ENCODE measurements at places on chromosomes 3 and 15.

DNA sequence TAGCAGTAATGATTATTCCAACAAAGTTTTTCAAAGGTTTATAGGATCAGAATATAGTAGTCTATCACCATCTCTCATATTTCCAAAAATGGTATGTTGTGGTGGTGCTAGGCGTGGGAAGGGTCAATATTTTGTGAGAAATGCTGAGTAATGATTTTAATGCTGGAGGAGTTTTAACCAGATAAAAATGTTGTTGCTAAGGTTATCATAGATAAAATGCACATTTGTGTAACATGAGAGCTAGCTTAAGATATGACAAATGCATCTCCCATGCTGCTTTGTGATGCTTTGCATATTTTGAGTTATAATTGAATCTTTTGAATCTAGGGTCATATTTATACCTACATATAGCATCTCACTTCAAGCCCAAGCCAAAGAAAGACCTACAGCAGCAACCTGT is 103.9 kb upstream of the ROBO1 start:
- no peak for DNase-seq

DNA sequence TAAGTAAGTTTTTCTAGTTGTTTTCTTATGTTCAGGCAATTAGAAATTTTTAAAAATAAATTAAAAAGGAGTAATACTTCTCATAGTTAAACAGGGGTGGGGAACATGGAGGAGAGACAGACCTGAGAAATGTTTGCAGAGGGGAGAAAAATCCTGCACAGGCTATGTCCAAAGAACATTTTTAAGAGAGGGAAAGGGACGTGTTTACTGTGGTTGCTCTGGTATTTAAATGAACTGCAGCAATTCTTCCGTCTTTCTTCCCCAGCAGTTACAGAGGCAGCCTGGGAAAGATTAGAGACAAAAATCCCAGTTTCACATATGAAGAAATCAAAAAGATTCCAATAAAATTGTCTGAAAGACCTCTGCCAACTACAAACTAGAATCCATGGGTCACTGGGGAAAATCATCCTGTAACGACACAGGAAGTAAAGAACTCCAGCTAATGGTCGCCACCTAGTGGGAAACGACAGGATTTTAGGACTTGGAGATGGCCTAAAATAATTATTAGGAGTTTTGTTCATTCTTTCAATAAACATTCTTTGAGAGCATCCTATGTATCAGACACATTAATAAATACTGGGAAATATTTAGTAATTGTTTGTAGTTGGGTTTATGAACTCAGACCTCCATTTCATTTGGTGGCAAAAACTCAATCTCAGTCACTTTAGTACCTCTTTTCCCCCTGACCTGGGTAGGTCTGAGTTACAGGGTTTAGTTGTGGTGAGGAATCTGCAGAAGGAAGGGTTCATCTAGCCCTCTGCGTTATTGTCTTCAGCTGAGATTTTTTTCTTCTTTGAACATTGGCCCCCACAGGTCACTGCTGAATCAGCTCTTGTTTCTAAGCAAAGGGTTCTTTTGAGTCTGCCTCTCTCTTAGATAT is 69.9 kb upstream of the GOLIM4 start:
- peak; percentile 16 for DNase-seq

- DNase-seq, result no peak
These were observed 44.4 kb downstream of the ITGA11 start for GRCh38 chr15:68387381-68388143.

GRCh38 chr3:55486857-55487380 is at the start of gene WNT5A:
Gene WNT5A, minus strand, starts transcription at chr3:55487306. Its CDS starts 321 bp downstream, at chr3:55486985.
- DNase-seq, result no peak

GRCh38 chr3:114320246-114320645 is 26.4 kb downstream of the TIGIT start:
- DNase-seq, result no peak

- DNase-seq, result no peak
These were observed 7.2 kb downstream of the EOMES start for GRCh38 chr3:27714692-27715453.

- peak; percentile 27 for DNase-seq
These were observed 472 bp downstream of the BSN start for GRCh38 chr3:49554633-49555265.

DNA sequence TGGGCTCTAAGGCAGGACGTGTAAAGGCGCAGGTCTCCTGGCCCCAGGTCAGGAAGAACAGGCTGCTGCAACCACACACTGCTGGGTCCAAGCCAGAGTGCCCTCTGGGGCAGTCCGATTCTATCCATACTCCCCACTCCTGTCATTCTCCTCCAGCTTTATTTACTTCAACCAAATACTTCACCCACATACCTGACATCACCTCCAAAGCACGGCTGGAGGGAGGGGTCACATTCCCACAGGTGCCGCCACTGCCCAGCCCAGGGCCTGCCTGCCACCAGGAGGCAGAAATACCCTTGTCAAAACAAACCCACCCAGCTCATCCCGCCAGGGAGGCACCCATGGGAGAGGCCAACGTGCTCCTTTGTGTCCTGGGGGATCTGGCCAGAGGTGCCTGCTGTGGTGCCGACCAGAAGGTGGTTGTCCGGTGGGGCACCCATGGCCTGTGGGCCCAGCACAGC is 100.4 kb downstream of the DAPK2 start:
- DNase-seq, result no peak

DNA sequence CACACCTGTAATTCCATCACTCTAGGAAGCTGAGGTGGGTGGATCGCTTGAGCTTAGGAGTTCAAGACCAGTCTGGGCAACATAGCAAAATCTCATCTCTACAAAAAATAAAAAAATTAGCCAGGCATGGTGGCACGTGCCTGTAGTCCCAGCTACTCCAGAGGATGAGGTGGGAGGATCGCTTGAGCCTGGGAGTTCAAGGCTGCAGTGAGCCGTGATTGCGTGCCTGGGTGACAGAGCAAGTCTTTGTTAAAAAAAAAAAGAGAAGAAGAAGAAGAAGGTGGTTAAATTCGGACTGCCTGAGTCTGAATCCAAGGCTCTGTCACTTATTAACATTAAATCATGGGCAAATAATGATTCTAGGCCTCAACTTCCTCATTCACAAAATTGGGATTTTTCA is 51.0 kb downstream of the EOMES start:
- DNase-seq, result no peak

DNA sequence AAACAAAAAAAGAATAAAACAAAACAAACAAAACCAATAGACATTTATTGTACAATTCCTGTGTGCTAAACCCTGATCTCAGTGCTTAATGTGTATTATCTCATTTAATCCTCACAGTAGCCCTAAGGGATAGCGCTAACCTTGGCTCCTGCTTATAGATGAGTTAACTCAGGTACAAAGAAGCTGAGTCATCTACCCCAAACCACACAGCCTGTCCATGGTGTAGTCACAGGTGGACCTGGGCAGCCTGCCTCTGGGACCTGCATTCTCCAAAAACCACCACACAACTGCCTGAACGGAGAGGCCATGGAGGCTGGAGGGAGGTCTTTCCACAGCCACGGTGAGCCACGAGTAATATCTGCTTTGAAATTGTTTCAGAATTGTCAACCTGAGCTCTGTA is 5.5 kb upstream of the CLN6 start:
- no peak for DNase-seq

GRCh38 chr3:123198372-123198771 is 3.4 kb upstream of the SEC22A start:
- DNase-seq, result no peak
